ENCODE measurements at places on chromosomes 13 and 19.

- DNase-seq = no peak
Observed at GRCh38 chr13:78806457-78806856, 147.5 kb upstream of the OBI1 start.

GRCh38 chr13:81987159-81987558 is 1646.2 kb upstream of the SPRY2 start:
- DNase-seq = no peak

GRCh38 chr19:4589579-4590410 is 30.3 kb upstream of the SEMA6B start:
- DNase-seq = no peak

DNA sequence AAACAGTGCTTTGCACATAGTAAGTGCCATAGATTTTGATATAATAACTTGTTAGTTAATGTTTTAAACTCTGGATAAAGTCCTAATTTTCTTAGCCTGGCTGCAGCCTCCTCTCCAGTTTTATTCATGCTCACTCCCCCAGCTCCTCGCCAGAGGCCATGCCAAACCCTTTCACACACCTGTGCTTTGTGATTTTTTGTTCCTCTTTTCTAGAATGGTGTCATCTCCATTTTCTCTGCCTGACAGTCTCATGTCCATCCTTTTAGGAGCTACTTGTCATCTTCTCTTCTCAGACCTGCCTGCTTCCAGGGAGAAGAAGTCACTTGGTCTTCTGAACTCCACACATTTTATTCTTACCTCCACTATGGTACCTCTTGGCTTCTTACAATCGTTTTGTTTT is 55.8 kb upstream of the SPATA13 start:
- DNase-seq = no peak

- no peak for DNase-seq
Observed at GRCh38 chr19:48905664-48906063, 5.6 kb downstream of the NUCB1 start.

DNA sequence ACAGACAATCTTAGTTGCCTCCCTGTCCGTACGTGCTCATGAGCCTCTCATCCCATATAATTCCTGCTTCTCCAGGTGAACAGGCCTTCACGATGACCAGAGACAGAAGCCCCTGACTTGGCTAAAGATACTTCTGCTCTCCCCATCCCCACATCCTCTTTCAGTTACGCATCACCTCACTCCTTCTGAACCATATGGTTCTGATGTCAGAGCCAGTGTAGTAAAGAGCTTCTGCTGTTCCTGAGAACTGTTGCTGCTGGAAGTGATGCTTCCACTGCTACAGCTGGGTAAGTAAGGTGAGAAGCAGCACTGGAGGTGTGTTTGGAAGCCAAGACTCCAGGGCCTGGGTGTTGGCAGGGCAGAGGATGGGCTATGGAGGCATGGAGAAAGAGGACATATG is 12.9 kb downstream of the SIGLECL1 start:
- no peak for DNase-seq

DNA sequence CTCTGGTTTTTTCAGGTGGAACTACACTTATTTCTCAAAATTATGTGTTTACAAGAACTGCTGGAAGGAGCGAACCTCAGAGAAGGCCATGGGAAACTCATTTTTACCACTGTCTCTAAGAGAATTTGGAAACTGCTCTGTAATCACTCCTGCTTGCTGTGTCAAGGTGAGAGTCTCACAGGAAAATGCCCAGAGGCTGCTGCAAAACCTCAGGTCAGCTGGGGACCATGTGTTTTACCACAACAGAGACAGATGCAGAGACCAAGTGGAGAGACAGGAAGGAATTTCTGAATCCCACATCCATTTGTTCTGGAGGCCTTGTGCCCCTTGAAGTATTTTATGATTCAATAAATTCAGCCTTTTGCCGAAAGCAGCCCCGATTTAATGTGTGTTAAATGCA is 743.8 kb upstream of the SLC10A2 start:
- no peak for DNase-seq

DNA sequence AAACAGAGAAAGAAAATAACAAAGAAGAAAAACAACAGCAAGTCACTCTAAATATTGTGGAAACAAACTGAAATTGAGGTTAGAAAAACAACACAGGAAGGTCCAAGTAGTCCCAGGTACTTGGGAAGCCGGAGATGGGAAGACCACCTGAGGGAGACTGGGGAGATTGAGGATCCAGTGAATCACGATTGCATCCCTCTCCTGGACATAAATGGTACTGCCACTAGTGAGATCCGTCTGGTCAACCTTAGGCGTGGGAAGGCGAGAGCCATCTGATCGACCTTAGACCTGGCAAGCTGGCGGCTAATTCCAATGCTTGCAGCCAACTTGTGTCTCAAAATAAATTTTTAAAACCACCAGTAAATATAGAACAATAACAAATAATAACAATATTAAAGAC is 81.9 kb downstream of the ZNF726 start:
- DNase-seq = no peak

- DNase-seq = no peak
Observed at GRCh38 chr19:17109962-17110598, 34.5 kb downstream of the MYO9B start.

- no peak for DNase-seq
Observed at GRCh38 chr19:48670699-48671445, 1.9 kb downstream of the NTN5 start.

- no peak for DNase-seq
Observed at GRCh38 chr13:60590800-60591747, 194.1 kb downstream of the TDRD3 start.

DNA sequence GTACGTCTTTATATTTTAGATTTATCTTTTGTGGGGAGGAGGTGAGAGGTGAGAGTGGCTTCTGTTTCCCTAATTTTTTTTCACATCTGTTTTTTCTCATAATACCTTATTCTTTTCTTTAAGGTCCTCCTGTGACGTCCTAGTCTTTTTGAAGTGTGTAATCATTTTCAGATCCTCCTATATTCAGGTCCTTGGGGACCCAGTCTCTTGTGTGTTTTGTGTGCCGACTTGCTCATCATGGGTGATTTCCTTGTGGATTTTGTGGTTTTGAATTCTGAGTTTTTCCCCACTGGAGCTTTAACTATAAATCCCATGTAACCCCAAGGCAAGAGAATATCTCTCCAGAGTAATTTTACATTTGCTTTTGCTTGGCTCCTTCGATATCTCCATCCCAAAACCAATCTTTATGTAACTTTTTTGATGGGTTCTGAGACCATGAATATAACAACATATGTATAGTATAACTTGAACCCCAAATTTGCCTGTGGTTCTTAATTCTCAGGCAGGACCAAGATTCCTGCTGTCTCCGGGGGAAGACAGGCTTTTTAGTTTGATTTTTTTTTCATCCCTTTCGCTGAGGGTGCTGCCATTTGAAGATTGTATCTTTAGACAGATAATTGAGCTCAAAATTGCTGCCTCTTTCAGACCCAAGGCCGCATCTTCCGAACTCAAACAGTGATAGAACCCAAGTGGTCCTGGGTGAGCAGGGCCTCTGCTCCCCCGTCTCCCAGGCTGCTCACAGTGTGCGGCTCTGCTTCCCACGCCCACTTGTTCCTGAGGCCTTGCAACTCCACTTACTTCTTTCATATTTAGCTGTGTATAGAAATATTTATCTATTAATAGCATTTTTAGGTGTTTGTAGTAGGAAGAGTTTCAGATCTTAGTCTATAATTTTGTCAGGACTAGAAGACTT is 59.1 kb upstream of the GPR183 start:
- no peak for DNase-seq

GRCh38 chr19:41796901-41797300 is 514 bp downstream of the CEACAM3 start:
- no peak for DNase-seq

DNA sequence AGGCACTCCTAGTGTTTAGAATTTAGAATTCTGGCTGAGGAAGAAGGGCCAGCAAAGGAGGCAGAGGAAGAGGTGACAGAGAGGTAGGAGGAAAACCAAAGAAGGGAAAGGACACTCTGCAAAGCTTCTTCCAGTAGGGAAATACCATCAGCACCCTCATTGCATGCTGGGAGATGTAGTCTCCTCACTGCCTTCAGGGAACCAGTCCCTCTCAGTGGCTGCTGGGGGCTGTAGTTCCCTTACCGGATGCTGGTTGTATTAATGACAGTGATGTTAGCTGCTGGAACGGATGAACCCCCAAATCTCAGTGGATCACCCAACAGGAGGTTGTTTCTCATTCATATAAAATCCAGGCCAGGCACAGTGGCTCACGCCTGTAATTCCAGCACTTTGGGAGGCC is 10.1 kb downstream of the GRIN2D start:
- DNase-seq = no peak

DNA sequence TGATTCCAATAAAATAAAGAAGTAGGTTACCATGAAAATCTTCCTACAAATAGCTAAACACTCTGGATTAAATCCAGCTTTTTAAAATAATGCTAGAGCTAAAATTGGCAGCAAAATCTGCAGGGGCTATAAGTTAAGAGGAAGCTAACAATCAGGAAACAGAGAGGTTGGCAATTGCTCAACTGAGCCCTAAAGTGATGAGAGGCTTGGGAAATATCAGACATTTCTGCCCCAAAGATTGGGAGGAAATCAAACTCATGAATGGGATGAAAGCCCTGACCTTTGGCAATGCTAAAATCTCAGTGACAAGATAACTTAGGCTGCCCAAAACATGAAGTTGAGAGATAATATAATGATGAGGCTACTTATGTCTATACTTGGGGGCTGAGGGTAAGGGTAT is 1437.9 kb downstream of the EFNB2 start:
- DNase-seq = no peak

DNA sequence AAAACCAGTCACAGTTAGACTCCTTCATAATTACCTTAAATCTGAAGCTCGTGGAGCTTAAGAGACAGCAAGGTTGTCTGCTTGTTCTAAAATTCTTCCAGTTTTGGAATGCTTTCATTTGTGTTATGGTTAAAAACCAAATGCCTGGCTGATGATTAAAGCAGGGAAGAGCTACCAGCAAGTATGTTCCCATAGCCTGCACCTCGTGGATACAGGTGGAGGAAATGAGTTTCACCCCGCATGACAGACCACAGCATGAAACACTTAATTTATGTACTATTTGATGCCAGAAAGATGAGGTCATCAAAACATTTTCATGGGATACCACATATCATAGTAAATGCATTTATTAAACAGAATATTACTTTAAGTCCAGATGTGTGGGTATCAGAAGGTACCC is 416 bp upstream of the DOCK9 start:
- DNase-seq = no peak

- no peak for DNase-seq
Observed at GRCh38 chr13:34307607-34308006, 489.7 kb downstream of the RFC3 start.

- no peak for DNase-seq
Observed at GRCh38 chr19:18408053-18408476, 10.6 kb upstream of the LRRC25 start.

- no peak for DNase-seq
Observed at GRCh38 chr19:47633996-47634395, 25.1 kb downstream of the BICRA start.

- no peak for DNase-seq
Observed at GRCh38 chr19:50206191-50206590, 2.8 kb downstream of the MYH14 start.

GRCh38 chr13:91565296-91565695 is 166.9 kb downstream of the GPC5 start:
- DNase-seq = no peak

GRCh38 chr13:42625611-42626010 is 51.7 kb downstream of the TNFSF11 start:
- DNase-seq = no peak

GRCh38 chr13:28140433-28141125 is 2.2 kb downstream of the PAN3 start:
- no peak for DNase-seq

DNA sequence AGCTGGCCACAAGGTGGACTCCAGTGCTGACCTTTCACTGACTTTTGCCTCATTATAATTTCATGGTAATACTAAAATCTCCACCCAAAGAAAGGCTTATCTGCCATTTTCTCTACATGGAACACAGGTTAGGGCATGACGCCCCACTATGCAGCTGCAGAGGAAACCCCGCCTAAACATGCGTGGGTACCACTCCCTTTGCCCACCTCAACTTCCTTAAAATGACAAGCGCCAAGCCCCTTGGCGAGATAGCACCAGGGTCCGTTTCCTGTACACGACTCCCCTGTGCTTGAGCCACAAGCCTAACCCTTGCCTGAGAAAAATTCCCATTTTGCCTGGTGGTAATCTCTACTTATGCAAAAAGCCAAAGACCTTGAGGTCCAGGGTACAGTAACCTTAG is 36.0 kb upstream of the PABPC3 start:
- no peak for DNase-seq

DNA sequence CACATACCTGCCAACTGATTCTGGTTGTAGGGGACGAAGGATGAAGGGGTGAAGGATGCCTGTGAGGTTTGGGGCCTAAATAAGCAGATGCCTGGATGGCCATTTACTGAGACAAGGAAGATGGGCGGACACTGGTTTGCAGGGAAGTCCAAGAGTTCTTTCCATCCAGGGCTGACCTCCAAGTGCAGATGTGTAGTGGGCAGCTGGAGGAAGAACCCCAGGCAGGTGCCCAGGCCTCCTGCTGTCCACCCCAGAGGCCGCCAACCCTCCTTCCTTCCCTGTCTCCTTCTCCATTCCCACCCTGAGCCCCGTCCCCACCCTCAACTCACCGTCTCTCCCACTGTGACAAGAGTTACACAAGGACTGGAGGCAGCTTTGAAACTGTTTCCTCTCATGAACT is 171.5 kb downstream of the KATNAL1 start:
- no peak for DNase-seq

- DNase-seq = no peak
Observed at GRCh38 chr19:41936961-41937360, 8.7 kb upstream of the ERFL start.

DNA sequence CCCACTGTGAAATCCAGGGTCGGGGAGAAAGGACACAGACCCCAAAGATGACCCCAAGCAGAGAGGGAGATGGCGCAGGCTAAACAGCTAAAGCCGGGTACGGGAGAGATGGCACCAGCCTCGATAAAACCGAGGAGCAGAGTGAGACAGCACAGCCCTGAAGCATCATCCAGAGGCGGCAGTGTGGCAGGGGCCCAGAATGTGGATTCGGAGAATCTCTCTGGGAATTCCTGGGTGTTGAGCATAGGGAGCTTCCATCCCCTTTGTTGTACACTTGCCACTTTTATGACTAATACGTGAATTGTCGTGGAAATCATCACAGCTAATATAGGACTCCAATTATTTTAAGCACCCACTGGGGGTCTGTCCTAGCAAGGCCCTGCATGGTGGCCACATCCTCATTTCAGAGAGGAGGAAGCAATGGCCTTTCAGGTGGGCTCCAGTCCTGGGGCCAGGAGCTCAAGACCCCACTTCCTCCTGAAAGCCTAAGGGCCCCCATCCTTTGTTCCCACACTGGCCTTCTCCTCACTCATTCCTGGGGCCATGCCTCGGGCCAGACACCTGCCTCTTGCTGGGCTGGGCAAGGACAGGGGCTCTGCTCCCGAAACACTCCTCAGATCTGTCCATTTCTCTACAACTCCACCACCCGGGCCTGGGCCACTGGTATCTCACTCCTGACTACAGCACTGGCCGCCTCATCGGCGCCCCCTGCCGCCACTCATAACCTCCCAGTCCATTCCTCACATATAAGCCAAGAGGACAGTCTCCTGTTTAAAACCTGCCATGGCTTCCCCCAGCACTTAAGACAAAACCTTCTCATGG is 29.3 kb upstream of the ATP1A3 start:
- DNase-seq = no peak

- DNase-seq = no peak
Observed at GRCh38 chr19:18292810-18293641, 11.6 kb upstream of the JUND start.
